ENCODE measurements at places on chromosomes 11 and 22.
A peak's percentile ranks its signal among the peaks of the same experiment; 100 is the strongest.

GRCh38 chr11:117875382-117876058 lies 938 bp downstream of the FXYD6 start:
- no peak for DNase-seq

DNA sequence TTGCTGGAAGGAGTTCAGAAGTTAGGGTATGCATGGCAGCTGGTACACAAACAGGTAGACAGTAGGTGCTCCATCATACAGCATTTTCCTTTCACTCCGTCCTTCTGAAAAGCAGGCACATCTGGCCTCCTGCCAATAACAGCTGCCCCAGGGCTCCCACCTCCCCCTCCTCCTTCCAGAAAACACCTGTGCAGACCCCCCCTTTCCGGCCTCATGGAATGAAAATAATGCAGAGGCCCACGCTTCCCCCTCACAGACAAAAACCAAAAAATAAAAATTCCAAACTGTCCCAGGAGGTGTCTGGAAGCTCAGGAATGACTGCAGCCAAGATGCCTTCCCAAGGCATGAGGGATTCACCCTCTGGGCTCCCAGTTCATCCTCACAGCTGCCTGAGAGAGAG lies 185.5 kb downstream of the MN1 start:
- DNase-seq = no peak

DNA sequence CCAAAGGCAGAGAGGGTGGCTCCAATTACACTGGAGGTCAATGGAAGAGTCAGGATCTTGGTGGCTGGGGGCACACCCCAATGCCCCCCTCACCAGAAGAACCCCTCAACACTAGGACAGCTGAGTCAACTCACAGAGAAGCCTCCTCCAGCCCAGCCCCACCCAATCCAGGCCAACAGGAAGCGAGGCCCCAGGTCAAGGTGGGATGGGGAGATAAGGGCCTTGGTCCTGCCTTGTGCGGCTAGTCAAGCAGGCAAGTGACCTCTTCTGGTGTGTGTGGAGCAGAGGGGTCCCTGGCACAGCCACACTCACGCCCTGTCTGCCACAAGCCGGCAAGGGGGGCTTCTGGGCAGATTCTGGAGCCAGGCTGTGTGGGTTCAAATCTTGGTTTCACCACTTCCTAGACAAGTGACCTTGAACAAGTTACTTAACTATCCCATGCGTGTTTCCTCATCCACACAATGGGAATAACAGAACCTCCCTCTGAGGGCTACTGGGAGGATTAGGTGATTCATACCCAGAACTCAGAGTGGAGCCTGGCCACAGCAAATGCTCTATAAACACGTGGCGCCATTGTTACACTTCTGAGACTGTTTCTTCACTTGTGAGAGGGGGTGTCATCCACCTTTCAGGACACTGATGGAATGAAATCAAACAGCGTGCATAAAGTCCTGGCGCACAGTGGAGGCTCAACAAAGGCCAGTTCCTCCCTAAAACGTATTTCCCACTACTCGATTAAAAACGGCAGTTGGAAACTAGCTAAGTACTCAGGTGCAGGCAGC lies 3.2 kb downstream of the TTLL12 start:
- DNase-seq = no peak

- no peak for DNase-seq
These were observed 560 bp downstream of the TBX1 start for GRCh38 chr22:19760951-19761724.

DNA sequence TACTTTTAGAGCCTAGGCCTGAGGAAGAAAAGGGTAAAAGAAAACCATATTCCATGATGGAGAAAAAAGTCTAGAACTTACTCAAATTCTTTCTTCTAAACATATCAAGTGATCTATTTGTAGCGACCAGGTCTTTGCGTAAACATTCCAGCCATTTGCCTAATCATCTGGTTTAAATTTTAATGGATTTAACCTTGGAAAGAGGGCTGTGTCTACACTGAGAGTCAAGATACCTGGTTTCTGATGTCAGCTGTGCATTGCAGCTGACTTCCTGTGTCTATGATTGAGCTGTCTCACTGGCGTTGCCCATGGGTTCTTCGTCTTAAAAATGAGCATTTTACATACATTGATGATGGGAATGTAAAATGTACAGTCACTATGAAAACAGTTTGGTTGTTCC lies 10.0 kb upstream of the TMEM123 start:
- DNase-seq = no peak

- no peak for DNase-seq
These were observed at the start of gene SLC22A12 for GRCh38 chr11:64590763-64591221. Gene SLC22A12, plus strand, starts transcription at chr11:64591220. Its CDS starts 337 bp downstream, at chr11:64591557.

- DNase-seq = no peak
These were observed 102.8 kb upstream of the AKIP1 start for GRCh38 chr11:8808226-8808585.

- no peak for DNase-seq
These were observed 50.7 kb downstream of the STIM1 start for GRCh38 chr11:3906166-3906565.

DNA sequence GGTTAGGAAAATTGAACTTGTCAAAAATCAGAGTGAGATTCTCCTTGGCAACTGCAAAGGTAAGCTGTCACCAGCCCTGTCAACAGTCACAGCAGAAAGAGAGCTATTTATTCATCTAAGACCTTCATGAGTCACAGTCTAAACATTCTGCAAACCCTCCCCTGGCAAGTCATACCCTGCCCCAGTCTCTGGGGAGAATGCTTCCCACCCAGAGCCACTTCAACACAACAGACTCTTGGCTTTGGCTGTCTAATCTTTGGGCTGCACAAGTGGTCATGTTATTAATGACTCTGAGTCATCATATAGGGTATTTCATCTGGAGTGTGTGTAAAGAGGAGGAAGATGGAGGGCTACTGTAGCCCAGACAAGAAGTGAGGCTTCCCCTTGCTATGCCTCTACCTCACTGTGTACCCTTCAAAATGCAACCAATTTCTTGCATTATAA lies 153.4 kb downstream of the CCDC34 start:
- DNase-seq = no peak

DNA sequence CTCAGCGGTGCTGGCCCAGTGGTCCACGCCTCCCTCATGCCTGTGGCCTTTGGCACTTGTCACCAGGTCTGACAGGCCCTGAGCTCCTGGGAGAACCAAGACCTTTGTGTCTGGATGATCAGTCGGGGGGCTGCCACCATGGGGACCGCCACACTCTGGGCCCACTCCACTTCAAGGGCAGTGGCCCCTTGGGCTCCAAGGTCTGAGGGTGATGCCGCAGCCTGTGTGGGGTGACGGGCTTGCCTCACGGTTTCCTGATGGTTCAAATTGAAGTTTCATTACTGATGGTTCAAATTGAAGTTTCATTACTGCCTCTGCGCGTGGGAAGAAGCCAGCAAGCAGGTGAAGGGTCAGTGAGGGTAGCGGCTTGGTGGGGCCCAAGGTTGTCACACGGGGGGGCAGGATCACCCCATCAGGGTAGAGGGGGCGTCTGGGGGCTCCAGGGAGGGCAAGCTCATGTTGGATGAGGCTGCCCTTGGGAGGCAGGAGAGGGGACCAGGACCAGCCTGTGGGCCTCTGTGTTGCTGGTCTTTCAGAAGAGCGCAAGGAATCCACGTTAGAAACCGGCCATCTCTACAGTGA lies 27.5 kb downstream of the TRMU start:
- DNase-seq = no peak

DNA sequence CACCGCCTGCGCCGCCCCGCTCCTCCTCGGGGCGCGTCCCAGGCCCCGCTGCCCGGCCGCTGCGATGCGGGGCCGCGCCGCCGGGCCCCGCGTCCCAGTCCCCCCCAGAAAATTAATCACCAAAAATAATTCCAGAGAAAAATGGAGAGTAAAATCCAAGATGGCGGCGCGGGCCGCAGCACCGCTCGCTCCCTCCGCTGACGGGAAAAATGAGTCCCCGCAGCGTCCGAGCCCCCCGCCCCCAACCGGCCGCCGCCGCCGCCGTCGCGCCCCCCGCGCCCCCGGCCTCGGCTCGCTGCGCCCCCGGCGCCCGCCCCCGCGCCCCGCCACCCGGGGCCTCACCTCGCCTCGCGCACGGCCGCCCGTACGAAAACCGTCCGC lies at the start of gene KMT5B:
Gene KMT5B, minus strand, starts transcription at position 162 of the 381 bp plus-strand sequence. CDS start 23,220 bp downstream, outside the sequence.
- peak; percentile 33 for DNase-seq

GRCh38 chr11:62645671-62645945 lies 805 bp downstream of the GANAB start:
- DNase-seq = no peak

- peak; percentile 62 for DNase-seq
These were observed 96.5 kb downstream of the CWC15 start for GRCh38 chr11:94876645-94877442.

GRCh38 chr11:45449036-45449601 lies 163.0 kb upstream of the SYT13 start:
- no peak for DNase-seq

- DNase-seq = no peak
These were observed 91.2 kb downstream of the RPS6KA4 start for GRCh38 chr11:64450168-64450560.

DNA sequence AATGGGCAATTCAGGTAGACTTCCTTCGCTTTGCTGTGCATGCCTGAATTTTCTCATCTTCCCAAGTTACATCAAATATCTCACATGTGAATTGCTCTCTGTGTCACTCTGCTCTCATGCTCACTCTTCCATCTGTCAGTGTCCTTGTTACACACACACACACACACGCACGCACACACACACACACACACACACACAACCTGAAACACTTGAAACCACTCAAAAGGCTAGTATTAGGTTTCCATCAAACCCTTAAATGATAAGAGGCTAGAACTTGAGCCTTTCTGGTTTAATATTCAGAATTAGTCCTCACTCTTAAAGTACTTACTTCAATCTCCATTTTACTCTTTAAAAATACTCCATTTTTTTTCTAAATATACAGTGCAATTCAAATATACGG lies 282.4 kb downstream of the C11orf87 start:
- DNase-seq = no peak

DNA sequence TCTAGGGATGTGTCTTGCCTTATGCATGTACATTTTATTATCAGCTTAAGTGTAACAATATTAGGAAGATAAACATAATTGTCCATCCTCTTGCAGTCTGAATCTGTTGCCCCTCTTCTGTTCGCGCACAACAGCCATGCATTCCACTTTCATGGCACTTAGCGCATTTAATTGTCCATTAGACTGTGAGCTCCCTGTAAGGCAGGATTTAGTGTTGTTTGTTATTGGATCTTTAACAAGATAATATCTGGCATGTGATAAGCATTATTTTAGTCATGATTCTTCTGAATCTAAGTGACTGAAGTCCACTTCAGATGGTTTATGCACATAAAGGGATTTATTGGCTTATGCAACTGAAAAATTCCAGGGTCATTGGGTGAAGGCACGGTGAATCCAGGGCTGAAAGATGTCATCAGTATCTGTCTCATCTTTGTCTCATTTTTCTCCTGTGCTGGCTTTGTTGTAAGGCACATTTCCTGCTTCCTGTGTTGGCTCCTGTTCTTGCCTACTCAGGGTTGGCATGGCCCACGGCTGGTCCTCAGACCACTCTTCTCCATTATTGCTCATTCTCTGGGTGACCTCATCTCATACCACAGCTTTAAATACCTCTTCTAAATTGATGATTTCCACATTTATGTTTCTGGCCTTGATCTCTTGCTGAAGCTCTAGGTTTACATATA lies 37.6 kb downstream of the ATXN10 start:
- no peak for DNase-seq

GRCh38 chr22:39990686-39991085 lies 4.1 kb upstream of the FAM83F start:
- no peak for DNase-seq

GRCh38 chr22:49587987-49588386 lies 239.7 kb downstream of the BRD1 start:
- no peak for DNase-seq

GRCh38 chr11:75135021-75135650 lies 15.8 kb upstream of the SLCO2B1 start:
- no peak for DNase-seq

DNA sequence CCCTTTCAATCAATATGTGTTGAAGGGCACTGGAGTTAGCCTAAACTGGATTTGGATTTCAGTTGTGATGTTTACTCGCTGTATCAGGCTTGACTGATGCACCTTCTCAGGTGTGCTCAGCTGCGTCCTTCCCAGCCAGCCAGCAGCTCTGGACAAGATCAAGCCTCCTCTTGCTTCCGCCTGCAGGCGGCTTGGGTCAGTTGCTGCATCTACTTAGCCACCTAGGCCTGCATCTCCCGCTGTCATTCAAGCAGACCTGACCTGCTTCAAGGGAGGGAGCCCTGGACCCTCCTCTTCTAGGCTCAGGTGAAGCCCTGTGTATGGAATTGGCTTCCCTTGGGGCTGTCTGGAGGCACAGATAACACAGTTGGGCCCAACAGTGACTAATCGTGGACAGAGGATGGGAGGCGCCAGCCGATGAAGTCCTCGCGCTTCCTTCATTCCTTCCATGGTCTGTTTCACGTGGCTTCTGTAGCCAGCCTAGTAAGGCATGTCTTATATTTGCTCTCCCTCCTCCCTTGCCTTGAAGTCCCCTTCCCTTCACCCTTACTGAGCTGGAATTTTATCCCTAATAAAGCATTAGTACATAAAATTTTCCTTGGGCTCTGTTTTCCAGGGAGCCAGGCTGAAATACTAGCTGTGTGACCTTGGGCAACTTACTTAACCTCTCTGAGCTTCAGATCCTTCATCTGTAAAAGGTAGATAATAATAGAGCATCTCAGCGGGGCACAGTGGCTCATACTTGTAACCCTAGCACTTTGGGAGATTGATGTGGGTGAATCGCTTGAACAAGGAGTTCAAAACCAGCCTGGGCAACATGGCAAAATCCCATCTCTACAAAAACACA lies 2.1 kb upstream of the LHFPL7 start:
- DNase-seq = no peak

DNA sequence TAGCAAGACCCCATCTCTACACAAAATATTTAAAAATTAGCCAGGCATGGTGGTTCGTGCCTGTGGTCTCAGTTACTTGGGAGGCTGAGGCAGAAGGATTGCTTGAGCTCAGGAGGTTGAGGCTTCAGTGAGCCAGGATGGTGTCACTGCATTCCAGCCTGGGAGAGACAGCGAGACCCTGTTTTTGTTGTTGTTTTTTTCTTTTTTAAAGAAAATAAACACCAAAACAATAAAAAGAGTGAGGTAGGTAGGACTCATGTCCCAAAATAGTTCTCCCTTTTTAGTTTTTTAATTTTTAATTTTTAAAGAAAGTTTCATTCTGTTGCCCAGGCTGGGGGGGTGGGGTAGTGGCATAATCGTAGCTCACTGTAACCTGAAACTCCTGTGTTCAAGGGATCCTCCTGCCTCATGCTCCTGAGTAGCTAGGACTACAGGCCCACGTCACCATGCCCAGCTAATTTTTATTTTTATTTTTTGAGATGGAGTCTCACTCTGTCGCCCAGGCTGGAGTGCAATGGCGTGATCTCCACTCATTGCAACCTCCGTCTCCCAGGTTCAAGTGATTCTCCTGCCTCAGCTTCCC lies 25.5 kb upstream of the MALAT1 start:
- no peak for DNase-seq

DNA sequence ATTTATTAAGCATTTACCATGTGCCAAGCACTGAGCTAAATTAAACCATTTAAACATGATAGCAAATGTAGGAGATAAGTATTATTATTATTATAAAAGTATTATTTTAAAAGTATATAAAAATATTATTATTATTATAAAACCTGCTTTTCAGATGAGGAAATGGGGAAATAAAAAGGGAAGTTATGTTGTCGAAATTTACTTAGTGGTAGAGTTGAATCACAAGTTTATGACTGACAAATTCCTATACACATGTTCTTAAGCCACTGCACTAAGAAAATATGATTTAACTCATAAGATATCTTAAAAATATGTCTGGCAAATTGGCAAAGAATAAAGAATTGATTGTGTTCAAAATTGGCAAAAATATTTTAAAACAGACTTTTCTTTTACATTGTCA lies 53.8 kb downstream of the CASP12 start:
- DNase-seq = no peak

Data from activated T-cell treated with anti-CD3 and anti-CD28 coated beads for 24 hours (primary cell).